Activated naive CD4-positive, alpha-beta T cell treated with anti-CD3 and anti-CD28 coated beads, Interleukin-2, amount 10 ng/mL, durations not matched to agents 7 days and 5 days (primary cell): ENCODE measurements at places on chromosomes 12 and 14.

GRCh38 chr12:88471331-88472045 lies 108.8 kb downstream of the KITLG start:
- no peak for DNase-seq

- DNase-seq: no peak
These were observed 392.7 kb downstream of the RPS29 start for GRCh38 chr14:49193332-49194065.

DNA sequence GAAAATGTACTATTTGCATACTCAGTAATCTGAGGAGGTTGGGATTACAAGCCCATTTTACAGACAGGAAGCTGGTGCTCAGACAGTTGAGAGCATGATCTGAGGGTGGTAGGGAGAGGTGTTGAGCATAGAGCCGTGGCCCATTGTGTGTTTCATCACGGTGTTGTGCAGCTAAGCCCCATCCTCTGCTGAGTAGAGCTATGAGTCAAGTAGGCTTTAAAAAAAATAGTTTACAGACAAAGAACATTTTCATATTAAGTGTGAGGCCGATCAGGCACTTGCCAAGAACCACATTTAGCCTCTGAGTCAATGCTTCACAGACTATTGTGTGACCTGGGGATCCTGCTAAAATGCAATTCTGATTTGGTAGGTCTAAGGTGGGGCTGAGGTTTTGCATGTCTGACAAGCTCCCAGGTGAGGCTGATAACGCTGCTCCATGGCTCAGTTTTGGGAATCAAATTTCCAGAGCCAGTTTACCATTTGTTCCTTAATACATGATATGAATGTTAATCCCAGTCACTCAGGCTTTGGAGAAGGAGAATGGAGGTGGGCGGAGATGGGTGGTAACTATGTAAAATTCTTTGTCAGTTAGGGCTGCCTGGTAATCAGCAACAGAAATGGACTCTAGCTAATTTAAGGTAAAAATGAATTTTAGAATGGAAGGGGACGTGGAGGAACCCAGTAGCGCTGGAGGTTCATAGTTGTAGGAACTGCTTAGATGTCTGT lies 22.2 kb downstream of the ZNF664 start:
- DNase-seq: no peak

GRCh38 chr14:58562141-58562540 lies 75.6 kb upstream of the DACT1 start:
- no peak for DNase-seq

GRCh38 chr12:109124878-109125648 lies 8.7 kb downstream of the ACACB start:
- no peak for DNase-seq

- no peak for DNase-seq
These were observed 6.2 kb downstream of the TNFAIP2 start for GRCh38 chr14:103129301-103130016.

DNA sequence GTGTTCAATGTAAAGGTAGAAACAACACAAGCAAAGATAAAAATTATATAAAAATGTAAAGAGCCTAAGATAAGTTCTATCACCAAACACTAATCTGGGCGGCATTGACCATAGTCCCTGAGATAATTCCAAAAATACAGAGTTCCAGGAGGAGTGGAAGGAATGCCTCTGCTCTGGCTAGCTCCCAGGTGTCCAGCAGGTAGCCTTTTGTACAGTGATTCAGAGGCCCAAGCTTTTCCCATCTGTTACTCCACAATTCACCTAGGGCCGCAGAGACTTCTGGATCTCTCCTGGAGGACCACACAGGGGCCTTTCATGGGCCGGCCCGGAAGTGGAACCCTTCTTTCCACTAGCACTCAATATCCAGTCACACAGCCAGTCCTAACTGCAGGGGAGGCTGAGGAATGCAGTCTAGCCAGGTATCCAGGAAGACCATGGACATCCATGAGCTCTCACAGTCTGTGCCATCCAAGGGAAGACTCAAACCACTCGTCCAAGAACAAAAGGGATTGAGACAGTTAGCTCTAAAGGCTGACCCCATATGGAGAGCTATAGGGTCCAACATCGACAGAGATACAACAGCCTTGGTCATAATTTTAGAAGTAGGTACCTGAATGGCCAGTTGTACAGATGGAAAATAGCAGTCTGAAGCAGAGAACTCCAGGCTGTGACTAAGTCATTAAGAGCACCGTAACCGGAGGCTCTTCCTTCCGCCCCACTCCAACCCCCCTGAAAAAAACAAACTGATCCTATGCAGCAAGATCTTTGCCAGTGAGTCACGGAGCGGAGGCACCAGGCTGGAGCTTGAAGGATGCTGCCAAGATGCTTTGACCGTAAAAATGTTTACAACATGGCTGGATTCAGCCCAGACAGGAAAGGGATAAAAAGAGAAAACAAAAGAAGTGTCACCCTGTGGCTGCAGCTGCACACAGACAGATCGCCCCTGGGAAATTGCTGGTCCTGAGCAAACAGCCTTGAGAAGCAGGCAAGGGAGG lies 204.8 kb downstream of the NUAK1 start:
- DNase-seq: no peak

DNA sequence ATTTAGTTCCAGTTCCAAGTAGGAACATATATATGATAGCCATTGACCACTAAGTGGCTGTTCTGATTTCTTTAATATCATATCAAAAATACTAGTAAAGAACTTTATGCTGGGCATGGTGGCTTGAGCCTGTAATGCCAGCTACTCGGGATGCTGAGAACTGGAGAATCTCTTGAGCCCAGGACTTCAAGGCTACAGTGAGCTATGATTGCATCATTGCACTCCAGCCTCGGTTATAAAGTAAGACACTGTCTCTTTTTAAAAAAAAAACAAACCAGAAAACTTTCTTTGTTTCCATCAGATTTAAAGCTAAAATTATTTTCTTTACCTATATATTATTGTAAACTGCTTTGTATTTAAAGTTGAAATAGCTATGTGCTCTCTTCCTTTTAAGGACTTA lies 127.0 kb downstream of the SCAF11 start:
- no peak for DNase-seq

- no peak for DNase-seq
These were observed 4.2 kb upstream of the CLEC4C start for GRCh38 chr12:7751394-7751793.

- DNase-seq: no peak
These were observed 50.1 kb upstream of the RERGL start for GRCh38 chr12:18139989-18140596.

DNA sequence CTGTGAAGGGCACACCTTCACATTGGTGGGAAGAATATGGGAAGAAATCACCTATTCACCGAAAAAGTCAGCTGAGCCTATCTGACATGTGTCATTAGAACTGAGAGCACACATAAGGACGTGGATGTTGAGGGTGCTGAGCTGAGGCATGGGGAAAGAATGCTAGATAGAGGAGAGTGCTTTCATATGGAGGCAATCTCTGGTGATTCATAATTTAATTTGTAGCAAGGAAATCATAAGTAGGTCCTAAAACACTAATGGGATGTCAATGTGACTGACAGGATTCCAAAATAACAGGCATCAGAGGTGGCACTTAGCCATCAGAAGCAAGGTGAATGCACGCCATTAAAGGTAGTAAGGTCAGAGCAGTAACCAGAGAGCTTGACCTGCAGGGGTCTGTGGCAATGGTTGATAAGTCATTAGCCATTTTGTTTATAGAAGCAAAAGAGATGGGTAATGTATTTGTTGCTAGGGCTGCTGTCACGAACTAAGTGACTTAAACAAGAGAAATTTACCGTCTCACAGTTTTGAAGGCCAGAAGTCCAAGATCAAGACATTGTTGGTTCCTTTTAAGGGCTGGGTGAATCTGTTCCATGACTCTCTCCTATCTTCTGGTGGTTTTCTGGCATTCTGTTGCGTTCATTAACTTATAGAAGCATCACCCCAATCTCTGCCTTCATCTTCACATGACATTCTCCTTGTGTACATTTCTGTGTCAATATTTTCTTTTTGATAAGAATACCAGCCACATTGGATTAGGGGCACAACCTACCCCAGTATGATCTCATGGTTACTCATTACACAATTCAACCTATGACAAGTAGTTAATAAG lies 69.3 kb downstream of the ANKS1B start:
- DNase-seq: no peak

DNA sequence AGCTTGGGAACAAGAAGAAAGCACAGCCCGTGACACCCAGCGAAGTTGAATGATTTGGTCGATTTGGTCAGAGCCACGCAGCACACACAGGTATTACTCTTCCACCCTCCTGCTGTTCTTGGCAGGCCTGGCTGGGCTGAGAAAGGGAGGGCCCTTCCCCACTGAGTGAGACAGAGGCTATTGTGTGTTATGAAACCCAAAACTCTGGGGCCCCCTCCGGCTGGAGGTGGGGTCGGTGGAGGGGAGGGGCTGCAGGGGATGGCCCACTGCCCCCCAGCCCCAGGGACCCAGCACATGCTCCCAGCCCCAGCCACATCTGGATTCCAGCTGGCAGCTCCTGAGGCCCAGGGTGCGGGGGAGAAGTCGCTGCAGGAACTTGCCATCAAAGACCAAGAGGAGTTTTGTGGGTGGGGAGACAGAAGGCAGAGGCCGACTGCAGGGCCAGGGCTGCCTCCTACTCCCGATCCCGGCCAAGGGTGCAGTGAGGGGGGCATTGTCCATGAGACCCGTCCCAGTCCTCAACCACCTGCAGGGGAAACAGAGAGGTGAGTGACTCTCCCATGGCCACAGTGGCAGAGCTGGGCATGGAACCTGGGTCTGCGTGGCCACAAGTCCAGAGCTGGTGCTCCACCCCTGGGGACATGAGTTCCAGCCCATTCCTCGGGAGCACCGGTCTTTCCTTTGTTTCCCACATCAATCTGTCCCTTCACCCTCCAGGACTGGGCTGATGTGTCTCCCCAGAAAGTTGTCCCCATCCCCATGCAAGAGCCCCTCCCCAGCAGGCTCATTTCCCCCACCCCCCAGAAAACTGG lies 8.7 kb downstream of the TMEM119 start:
- DNase-seq: no peak

- no peak for DNase-seq
These were observed 1523.2 kb upstream of the FLRT2 start for GRCh38 chr14:84006643-84007155.

DNA sequence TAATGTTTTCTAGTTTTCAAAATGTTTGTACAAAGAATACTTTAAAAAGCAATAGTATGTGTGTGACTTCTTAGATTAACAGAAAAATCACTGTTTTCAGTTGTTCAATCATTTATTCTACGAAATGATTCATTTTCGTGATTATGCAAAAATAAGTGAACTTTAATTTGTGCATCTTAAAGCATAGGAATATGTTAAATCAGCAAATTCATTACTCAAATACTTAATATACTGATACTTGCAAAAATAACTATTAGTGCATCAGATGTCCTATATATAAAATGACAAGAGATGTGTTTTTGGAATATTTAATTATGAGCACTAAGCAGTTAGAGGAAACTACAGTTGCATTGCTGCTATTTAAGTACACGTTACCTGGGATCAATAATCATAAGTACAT lies 11.0 kb downstream of the SOX5 start:
- DNase-seq: no peak

- no peak for DNase-seq
These were observed 25.4 kb downstream of the CDC42BPB start for GRCh38 chr14:103031956-103032355.

DNA sequence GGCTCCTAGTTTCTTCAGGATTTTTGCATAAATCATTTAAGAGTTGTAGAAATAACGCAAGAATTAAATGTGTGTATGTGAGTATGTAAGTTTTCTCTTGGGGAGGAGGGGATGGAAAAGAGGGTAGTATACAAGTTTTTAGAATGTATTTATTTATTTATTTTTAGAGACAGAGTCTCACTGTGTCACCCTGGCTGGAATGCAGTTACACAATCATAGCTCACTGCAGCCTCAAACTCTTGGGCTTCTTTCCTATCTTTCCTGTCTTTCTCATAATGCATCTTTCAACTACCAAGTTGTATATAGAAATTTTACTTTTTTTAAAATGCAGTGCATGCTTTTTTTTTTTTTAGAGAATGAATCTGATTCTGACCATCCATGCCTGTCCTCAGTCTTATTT lies 269.0 kb upstream of the GARIN2 start:
- no peak for DNase-seq

DNA sequence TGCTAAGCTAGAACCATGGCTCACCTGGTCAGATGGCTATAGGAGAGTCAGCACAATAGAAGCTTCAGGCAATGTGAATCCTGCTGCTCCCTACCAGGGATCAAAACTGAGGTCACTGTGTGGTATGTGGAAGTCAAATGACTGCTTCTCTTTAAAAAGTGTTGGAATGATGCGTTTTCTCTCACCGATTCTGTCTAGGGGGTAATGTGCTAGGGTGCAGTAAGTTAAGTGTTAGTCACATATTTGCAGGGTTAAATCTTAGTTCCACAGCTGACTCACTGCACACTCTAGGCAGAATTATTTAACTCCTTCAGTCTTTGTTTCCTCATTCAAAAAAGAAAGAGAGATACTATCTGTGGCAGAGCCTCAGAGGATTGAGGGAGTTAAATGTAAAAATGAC lies 696.6 kb downstream of the DIO2 start:
- no peak for DNase-seq

DNA sequence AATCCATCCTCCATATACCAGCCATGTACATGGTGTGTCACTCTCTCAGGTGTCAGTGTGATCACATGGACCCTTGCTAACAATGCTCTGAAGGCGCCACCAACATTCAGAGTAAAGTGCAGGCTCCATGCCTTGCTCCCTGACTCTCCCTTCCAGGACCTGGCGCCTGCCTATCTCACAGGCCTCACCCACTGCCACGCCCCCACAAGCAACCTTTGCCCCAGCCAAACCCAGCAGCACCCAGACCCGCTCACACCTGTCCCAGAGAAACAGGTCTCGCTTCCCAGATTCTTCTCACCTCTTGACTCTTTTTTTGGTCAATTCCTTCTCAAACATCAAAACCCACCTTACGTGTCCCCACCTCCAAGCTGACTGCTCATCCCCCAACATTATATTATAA lies 52.3 kb downstream of the KCNK10 start:
- DNase-seq: no peak

- no peak for DNase-seq
These were observed 64.6 kb downstream of the SLC24A4 start for GRCh38 chr14:92387578-92387977.

DNA sequence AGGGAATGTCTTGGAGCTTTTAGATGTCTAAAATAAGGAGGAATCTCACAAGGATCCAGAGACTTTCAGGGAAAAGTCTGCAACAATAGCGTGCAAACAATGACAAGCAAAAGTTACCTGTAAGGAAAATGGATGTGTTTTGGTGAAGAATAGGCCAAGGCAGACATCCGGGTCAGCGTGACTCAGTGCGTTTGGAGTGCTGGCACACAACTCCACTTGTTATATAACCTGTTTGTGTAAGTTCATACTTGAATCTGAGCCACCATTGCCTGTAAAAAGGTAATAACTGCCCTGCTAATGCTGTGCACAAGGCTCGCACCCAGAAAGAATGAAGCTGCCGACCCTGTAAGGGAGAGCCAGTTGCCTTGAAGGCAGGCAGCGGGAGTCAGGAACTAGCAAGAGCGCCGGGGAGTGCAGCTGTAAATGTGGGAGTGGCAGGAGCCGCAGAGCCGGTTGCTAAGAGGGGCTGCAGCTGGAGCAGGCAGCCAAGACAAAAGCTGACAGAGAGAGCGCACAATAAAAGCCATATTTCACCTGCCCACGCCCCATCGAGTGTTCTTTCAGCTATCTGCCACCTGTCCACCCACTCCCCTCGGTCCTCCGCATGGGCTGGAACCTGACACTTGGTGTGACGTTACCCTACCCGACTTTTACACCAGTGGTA lies 638.5 kb upstream of the MIS18BP1 start:
- no peak for DNase-seq
